ENCODE measurements at places on chromosomes 2 and 18.

- no peak for DNase-seq
These were observed 10.2 kb upstream of the SCN3A start for GRCh38 chr2:165214093-165214492.

GRCh38 chr2:219293736-219294231, 14.6 kb downstream of the DNAJB2 start:
- no peak for DNase-seq

DNA sequence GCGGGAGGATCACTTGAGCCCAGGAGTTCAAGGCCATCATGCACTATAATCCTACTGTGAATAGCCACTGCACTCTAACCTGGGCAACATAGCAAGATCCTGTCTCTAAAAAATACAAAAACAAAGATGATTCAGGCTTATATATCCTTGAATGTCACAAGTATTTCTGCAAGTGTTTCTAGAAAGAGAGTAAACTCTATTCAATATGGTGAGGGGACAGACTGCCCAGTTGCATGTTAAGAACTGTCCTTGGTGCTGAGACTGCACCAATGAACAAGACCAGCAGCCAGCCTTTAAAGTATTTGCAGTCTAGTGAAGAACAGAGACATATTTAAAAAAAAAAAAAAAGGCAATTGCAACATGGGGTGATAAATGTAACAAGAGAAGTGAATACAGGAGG, 16.4 kb downstream of the MAP3K19 start:
- DNase-seq: no peak

DNA sequence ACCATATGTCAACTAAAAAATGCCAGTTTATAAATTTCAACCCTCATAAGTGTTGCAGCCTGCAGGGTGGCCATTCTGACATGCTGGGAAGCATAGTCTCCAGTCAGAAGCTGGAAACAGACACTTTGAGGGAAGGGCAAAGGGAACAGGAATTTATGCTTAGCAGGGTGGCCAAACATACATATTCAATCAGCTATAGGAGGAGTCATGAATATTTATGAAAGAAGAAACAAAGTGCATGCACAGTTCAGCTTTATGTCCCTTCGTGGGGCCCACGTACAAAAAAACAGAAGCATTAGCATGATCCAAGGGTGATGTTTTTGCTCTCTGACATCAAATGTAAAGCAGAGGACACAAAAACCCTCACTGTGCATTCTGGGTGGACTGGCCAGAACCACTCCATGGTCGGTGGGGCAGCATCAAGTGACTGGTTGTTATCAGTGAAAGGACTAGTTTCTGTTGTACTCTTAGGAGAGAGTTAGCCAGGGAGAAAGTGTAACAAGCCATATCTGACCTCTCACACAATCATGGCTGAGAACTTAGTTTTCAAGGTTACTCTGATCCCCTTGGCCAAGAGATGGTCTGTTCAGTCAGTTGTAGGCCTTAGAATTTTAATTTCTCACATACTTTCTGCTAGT, 9.9 kb upstream of the PDE11A start:
- DNase-seq: no peak

DNA sequence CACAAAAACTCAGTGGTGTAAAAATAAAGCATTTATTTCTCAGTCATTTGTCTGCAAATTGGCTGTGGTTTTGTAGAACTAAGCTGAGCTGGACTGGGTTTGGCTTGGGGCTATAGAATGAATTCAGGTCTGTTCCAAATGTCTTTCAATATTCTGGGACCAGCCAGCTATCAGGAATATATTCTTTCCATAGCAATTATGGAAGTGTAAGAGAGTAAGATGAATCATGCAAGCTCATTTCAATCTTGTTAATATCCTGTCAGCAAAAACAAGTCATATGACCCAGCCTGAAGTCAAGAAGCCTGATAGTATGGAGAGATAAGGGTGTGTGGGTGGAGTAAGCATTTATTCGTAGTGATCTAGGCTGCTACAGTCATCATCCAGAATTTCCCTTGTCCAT, 481.0 kb upstream of the CDH2 start:
- no peak for DNase-seq

GRCh38 chr2:239393388-239393940, 7.4 kb downstream of the HDAC4 start:
- no peak for DNase-seq

- no peak for DNase-seq
These were observed 464 bp downstream of the CYBRD1 start for GRCh38 chr2:171522788-171523087.

- DNase-seq: no peak
These were observed 258.3 kb downstream of the CYRIA start for GRCh38 chr2:16407358-16407757.

DNA sequence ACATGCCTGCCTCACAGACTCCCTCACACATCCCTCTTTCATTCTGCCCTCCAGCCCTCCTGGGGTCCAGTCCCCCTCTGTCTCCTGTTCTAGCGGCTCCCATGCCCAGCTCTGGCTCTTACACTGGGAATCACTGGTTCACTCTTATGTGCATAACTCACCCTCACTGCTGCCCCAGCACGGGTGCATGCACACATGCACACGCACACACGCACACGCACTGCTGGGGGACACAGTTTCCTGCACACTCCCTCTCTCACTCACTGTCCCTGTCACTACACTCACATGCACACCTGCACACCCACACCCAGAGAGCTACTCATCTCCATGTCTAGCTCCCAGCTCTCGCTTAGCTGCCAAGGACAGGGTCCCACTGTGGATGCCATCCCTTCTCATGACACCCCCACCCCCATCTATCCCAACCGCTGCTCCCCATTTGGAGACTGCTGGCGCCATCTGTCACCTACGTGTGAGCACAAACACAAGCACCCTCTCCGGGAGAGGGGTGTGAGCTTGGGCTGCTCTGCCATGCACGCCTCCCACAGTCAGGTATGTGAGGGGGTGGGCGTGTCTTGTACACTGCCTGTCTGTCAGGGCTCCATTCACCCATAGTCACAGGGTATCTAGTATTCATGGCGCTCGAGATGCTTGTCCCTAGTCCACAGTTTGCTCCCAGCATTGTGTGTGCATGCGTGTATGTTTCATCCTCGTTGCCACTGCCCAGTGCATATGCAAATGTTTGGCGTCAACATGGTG, 1.8 kb downstream of the ASIC4 start:
- no peak for DNase-seq

- no peak for DNase-seq
These were observed 27.5 kb upstream of the RUFY4 start for GRCh38 chr2:218041302-218042168.

DNA sequence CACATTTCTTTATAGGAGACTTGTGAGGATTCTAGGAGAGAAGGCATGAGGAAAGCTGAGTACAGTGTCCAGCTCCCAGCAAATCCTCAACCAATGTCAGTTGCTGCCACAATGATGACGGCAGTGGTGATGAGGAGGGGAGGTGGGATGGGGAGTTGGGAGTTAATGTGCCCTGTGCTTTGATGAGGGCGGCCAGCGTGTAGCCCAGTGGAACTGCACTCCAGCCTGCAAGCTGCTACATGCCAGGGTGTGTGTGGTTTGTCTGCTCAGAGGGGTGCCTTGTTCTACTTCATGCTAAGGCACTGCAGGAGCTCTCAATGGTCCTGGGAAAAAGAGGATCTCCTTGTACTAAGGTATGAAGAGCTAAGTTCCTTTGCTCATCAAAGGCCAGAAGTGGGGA, 96.1 kb downstream of the MSH2 start:
- DNase-seq: no peak

- no peak for DNase-seq
These were observed 25.3 kb downstream of the CRIM1 start for GRCh38 chr2:36380624-36381481.

- DNase-seq: peak; percentile 17
These were observed 8.8 kb downstream of the PLCL1 start for GRCh38 chr2:197813093-197813787.

DNA sequence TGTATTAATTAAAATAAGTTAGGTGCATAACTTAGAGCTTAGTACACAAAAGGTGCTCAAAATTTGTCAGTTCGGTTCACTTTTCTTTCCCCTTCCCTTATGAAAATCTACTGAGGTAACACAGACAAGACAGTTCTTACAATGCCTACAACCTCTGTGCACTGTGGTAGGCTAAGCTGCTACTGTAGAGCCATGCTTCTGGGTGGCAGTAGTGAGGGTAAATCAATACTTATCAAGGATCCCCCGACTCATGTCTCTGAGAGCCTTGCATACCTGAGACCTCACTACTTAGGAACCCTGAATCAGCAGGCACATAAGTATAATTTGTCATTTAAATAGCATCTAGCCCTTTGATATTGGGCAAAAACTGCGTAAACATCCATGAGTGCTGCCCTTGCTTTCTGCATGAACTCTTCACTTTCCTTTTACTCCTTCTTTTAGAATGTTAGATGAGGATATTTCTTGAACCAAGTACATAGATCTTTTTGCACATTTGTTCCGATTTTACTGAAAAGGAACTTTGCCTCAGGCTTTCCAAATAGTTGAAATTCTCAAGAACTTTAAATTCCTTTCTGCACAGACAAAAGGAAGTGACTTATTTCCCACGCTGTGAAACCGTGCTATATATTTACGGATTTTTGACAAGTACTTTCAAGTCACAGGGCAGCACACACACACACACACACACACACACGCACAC, 234.4 kb downstream of the TRIB2 start:
- DNase-seq: no peak

- no peak for DNase-seq
These were observed 219.5 kb upstream of the ATP5MC3 start for GRCh38 chr2:175400975-175401374.

DNA sequence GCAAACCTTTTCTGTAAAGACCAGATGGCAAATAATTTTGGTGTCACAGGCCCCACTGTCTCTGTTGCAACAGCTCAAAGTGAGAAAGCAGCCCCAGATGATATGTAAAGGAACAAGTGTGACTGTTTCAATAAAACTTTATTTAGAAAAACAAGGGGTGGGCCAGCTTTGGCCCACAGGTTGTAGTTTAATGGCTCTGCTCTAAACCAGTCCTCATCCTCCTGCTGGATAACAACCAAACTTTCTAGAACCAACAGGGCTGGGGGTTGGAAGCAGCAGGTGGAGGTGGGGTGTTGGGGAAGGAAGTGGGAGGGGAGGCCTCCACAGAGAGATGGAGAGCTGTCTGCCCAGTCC, 28.8 kb upstream of the INHBB start:
- no peak for DNase-seq

- DNase-seq: no peak
These were observed 275.1 kb downstream of the AGPS start for GRCh38 chr2:177667626-177668025.

- no peak for DNase-seq
These were observed 170.9 kb downstream of the BCL2 start for GRCh38 chr18:63148449-63149301.

DNA sequence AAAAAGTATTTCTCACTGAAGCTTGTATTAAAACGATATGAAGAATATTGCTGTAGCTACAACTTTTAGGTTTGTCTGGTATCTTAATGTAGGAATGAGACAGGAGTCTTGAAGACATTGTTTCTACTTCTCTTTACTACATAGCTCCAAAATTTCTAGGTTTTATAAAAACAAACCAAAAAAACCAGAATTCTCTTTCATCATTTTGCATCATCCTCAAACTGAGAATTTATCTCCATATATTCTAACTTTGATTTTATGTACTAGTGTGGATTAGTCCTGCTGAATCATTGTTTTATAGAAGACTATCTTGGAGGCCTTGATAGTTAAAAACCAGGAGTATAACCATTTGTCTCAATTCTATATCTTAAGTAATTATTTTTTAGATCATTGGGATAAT, 100.2 kb downstream of the ICA1L start:
- no peak for DNase-seq

DNA sequence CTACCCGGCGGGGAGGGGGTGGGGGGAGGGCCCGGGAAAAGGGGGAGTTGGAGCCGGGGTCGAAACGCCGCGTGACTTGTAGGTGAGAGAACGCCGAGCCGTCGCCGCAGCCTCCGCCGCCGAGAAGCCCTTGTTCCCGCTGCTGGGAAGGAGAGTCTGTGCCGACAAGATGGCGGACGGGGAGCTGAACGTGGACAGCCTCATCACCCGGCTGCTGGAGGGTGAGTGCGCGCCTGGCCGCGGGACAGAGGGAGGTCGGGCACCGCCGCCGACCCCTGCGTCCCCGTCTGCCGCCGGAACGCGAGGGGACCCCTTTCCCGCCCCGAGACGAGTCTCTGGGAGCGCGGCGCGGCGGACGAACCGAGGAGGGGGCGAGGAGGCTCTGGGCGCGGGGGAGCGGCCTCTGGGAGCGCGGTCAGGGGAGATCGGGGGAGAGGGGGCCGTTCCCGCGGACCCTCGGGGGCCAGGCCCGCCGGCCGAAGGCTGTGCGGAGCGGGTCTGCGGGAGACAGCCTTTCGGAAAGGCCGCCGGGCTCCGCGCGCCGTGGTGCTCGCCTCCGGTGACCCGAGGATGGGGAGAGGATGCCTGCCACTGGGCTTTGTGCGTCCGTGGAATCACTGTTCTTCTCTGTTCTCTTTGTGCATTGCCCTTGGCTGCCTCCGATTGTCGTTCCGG, 463 bp downstream of the PPP1CB start:
- no peak for DNase-seq

GRCh38 chr2:72293620-72294019, 146.0 kb upstream of the CYP26B1 start:
- no peak for DNase-seq

DNA sequence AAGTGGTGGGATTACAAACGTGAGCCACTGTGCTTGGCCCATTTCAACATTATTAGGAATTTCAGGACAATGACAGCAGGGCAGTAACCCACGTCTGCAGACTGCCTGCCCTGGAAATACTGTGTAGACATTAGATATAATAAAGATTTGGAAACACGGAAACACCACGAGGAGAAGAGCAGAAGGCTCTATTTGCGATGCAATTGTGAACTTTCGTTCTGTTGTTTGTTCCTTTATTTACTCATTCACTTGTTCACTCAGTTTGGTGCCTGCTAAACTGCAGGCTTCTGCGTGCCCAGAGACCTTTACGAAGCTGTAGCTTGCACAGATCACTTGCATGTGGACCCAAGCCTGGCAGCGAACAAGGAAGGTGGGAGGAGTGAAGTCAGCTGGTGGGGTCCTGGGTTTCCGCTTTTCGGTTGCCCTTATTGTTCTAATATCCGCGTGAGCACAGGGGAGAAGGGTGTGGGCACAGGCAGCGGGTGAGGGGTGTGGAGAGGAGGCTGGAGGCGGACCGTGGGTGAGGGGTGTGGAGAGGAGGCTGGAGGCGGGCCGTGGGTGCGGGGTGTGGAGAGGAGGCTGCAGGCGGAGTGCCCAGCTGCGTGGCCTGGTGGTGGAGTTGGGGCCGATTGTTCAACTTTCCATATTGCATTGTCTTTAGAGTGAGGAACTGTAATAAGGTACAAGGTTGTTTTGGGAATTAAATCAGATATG, 3.4 kb downstream of the COLEC11 start:
- no peak for DNase-seq

- DNase-seq: peak; percentile 61
These were observed 16.6 kb downstream of the THAP4 start for GRCh38 chr2:241620419-241620769.

GRCh38 chr2:82411071-82411470, 2048.0 kb downstream of the SUCLG1 start:
- DNase-seq: no peak

DNA sequence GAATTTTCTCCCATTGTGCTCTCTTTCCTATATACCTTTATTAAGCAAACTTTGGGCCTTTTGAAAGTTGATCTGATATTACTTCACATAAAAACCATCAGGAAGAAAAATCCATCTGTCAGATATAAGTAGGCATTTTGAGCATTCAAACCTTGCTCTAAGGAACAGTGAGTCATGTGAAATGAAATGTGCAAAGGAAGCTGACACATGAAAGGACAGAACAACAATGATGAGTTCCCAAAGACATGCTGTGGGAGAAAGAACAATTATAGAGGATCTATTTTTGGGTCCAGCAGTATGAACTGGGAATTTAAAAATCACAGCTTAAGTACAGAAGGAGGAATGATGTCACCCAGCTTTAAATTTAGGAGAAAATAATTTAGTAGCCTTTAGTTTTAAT, 18.1 kb downstream of the CALCRL start:
- DNase-seq: no peak

All from activated CD4-positive, alpha-beta T cell treated with anti-CD3 and anti-CD28 coated beads, Interleukin-2, amount 50 U/mL, for 24 hours (primary cell).